ENCODE measurements at places on chromosomes 11 and 22.

DNA sequence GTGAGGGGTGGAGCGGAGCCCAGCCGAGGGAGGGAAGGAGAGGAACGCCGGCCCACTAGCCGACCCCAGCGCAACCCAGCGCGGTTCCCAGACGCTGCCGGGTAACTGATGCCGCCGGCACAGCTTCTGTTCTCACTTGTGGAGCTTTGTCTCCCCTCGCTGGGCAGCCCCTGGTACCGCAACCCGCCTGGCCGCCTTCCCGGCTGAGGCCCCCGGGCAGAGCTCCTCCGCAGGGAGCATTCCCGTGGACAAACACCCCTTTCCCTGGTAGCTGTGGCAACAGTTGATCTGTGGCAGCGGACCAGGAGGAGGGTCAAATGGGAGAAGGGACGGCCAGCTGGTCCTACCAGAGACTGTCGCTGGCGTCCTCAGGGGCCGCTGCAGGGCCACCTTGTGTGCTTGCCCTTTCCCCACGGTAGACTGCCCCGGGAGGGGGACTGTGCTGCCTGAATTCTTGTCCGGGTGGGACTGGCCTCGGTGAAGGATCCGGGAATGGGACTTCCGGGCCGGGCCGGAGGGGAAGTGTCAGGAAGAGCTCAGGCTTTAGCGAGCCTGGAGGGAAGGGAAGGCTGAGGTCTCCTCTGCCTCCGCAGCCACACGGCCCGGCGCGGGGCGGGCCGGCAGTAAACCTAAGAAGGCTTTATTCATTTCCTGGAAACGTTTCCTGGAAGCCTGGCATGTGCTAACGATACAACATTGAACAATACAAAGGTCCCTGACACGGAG lies 468.0 kb downstream of the OPCML start:
- no peak for DNase-seq

DNA sequence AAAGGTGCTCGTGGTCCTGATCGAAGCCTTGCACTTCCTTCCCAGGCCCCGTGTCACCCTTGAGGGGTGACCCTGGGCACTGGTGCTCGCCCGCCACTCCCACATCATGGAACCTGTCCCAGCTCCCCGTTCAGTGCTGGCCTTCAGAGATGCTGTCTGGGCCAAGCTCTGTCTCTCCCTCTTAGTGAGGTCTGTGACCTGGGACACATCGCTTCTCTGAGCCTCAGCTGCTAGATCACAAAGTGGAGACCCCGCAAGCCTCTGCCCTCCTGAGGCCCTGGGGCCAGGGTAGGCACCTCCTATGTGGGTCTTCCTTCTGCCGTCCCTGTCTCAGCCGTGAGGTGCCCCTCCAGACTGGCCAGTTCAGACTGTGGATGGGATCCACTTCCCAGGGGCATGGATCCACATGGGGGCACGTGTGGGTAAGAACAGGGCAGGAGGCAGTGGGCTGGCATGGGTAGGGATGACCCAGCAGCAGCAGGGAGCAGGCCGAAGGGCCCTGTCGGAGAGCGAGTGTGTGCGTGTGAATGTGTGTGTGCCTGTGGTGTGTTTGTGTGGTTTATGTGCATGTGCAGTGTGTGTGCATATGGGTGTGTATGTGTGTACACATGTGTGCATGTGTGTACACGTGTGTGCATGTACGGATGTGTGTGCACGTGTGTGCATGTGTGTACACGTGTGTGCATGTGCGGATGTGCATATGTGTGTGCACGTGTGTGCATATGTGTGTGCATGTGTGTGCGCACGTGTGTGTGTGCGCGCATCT lies 1073.7 kb downstream of the BRD1 start:
- no peak for DNase-seq

DNA sequence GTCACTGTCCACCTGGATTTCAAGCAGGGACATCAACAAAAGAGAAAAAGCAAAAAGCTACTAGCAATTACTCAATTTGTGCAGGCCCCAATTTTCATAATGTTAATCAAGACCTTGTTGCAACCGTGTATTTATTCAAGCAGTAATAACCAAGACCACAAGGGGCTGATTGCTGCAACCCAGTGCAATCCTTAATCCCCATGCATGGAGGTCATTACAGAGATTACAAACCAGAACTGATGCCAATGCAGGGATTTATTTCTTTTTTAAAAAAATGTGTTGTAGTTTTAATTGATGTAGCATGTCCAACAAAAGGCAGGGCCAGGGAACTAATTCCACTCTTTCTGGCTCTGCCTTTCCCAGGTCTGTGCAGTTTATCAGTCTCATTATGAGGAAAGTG lies 18.4 kb downstream of the TECTA start:
- no peak for DNase-seq

GRCh38 chr11:58152781-58153180 lies 27.5 kb upstream of the OR9I1 start:
- DNase-seq = no peak

DNA sequence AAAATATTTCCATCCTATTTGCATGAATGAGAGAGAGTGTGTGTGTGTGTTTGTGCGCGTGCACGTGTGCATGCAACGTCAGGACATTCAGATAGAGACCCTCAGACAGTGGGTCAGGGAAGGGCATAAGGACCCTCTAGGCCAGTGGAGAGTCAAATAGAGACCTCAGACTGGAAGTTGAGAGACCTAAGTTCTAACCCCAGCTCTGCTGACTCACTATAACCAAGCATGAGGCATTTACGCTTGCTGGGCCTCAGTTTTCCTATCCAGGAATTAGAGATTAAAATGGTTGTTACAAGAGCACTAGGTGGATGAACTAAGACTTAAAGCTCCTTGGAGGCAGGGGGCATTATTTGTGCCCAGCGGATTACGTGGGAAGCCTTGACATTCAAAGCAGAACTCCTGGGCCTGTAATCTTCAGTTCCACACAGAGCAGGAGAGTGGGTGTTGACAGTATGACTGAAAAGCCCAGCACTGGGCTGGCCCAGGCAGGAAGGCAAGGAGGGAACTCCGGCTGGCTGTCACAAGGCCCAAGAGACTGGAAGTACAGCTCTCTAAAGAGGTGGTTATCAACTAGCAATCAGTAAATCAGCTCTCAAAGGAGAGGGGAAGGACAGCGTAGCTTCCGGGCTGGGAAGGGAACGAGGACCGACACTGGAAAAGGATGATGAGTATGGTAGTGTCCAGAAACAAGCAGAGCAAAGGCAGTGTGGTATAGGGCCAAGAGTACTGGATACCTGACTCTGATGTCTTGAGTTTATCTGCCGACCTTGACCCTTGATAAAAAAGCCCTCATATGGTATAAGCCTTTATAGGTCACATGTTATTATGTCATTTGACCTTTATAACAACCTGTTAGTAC lies 9.2 kb downstream of the RHOG start:
- DNase-seq = no peak

- no peak for DNase-seq
These were observed 39.4 kb downstream of the CYP2R1 start for GRCh38 chr11:14852571-14853177.

- DNase-seq = no peak
These were observed 524 bp upstream of the SLC1A2 start for GRCh38 chr11:35419830-35420333.

DNA sequence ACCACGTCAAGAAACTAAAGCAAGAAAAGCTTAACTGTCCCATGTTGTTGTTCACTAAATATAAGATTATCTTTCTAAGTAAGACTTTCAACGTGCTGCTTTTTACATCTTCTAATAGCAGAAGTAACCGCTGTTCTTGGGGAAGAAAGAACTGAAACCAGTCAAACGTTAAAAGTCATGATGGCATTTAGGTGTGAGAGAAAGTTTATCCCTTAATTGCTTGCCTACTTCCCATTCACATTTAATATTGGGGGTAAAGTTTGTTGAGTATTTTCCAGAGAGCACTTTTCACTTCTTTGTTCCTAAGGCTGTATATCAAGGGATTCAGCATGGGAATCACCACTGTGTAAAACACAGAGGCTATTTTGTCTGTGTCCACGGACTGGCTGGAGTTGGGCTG lies 970 bp downstream of the OR5B21 start:
- no peak for DNase-seq

GRCh38 chr11:129425214-129425613 lies 49.6 kb downstream of the BARX2 start:
- no peak for DNase-seq

- DNase-seq = no peak
These were observed 40.2 kb downstream of the RRP8 start for GRCh38 chr11:6563121-6563619.

- no peak for DNase-seq
These were observed 745.0 kb downstream of the NTM start for GRCh38 chr11:132115454-132115853.

GRCh38 chr22:42296381-42296853 lies 26.0 kb upstream of the TCF20 start:
- DNase-seq = no peak

- no peak for DNase-seq
These were observed 2.5 kb downstream of the OR6X1 start for GRCh38 chr11:123751781-123752180.

- DNase-seq = no peak
These were observed 141.4 kb downstream of the NTM start for GRCh38 chr11:131511794-131512193.

- no peak for DNase-seq
These were observed 198.0 kb upstream of the FAT3 start for GRCh38 chr11:92026664-92027063.

GRCh38 chr11:132037467-132037862 lies 667.0 kb downstream of the NTM start:
- DNase-seq = no peak

DNA sequence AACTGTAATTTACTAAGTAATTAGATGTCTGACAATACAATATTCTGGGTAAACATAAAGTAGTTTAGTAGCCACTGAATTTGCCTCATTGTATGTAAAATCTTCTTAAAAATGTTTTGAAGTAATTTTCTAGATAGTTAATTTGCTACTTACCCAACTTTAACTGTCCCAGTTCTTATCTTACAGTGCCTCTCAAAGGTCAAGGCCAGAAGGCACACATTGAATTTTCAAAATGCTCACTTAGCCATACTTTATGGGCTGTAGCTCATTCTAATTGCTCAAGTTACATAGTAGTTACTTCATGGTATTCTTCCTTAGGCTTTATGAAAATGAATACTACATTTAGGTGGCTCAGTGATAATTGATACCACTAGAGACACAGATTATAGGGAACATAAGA lies 666.6 kb downstream of the CNTN5 start:
- DNase-seq = no peak

DNA sequence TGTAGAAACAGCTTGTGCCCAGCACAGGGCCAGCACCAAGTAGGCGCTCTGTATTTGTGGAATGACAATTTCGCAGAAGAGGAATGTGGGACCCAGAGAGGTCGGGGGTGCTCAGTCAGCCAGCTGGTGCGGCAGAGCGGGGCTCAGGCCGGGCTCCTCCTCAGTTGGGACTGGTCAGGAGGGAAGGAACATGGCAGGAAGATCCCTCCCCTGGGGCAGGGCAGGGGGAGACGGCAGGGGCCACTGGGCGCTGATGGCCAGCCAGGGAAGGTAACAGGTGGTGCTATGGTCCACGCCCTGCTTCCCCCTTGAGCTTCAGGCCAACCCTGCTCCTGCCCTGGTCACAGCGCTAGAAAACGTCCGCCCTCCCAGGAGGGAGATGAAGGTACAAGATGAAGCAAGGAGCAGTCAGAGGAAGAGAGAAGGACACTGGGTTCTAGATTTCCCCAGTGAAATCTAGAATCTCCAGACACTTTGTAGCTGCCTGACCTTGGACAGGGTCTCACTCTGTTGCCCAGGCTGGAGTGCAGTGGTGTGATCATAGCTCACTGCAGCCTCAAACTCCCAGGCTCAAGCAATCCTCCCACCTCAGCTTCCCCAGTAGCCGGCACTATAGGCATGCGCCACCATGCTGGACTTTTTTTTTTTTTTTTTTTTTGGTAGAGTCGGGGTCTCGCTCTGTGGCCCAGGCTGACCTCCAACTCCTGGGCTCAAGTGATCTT lies 13.5 kb upstream of the SPI1 start:
- DNase-seq = no peak

- no peak for DNase-seq
These were observed 10.0 kb downstream of the KCNA4 start for GRCh38 chr11:30006876-30007275.

DNA sequence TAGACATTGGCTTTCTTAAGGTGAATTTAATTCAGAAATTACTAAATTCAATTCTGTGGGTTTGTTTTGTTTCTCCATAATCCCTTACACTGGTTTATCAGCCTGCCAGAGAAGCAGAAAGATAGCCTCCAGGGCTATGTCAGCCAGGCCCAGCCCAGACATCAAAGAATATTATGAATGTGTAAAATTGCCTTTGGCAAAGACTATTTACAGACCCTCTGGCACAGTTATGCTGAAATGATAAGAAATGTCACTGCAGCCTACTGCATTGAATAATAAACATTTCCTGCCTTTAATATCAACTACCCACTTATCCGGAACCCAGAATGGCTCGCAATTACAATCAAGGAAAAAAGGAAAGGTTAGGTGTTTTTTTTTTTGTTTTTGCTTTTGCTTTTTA lies 562.5 kb upstream of the LRRC4C start:
- DNase-seq = no peak

- DNase-seq = no peak
These were observed 5.1 kb upstream of the PHLDB1 start for GRCh38 chr11:118602331-118602730.

DNA sequence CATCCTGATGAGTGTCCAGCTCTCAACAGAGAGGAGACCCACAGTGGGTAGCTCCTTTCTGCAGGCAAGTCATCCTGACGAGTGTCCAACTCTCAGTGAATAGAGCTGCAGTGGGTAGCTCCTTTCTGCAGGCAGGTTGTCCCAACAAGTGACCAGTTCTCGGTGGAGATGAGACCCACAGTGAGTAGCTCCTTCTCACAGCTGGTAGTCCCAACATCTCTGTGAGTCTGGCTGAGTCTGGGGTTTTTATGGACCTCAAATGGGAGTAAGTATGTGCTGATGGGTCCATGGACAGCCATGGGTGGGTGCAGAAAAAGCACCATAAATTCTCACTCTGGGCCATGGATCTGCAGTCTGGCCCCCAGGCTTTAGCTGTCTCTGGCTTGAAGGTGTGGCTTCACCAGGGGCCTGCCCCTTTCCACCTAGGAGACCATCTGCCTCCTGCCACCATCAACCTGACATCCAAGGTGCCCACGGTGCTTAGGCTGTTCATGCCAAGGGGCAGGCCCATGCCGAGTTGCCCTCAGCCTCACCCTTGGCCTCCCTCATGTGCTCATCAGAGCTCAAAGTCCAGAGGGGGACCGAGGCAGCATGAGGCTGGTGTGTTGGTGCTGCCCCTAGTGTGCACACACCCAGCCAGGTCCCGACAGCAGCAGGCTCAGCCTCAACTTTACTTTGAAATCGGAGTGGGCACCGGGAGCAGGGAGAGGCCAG lies 15.3 kb downstream of the NPAT start:
- no peak for DNase-seq

DNA sequence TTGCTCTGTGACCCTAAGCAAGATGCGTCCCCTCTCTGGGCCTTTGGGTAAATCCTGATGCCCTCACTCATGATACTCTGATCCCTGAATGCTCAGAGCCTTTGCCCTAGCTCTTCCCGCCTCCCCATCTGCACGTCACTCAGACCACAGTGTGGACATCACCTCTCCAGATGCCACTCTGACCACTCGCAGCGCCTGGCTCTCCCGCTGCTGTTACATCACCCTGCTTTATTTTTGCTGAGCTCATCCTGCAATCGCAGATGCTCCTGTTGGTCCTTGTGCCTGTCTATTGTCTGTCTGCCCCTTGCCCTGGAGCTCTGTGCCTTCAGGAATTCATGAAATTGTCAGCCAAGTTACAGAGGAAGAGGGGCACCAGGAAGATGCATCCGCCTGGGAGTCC lies 5.5 kb downstream of the OSM start:
- no peak for DNase-seq
